Fibroblast of skin of right quadriceps (primary cell): ENCODE measurements at places on chromosomes 3 and 15.

DNA sequence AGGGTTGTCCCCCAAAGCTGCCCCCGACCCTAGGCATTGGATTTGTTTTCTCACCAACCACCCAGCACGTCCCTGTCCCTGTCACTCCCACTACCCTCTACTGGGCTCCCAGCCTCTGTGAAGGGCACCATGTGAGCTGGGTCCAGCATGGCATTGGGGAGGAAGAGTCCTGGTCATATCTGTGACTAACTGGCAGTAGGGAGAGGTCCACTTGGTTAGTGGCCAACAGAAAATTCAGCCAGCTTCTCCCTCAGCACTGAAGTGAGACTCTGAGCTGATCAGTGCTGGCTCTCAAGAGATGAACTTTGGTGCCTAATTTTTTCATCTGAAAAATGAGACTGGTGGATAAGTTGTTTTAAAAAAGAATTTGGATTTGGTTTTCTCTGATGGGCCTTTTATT is 11.3 kb upstream of the KIF23 start:
- DNase-seq, result no peak

- no peak for DNase-seq
Measured at GRCh38 chr3:11510356-11510755, 133.4 kb downstream of the VGLL4 start.

GRCh38 chr3:117979466-117979865 is 1055.2 kb downstream of the IGSF11 start:
- DNase-seq, result no peak

DNA sequence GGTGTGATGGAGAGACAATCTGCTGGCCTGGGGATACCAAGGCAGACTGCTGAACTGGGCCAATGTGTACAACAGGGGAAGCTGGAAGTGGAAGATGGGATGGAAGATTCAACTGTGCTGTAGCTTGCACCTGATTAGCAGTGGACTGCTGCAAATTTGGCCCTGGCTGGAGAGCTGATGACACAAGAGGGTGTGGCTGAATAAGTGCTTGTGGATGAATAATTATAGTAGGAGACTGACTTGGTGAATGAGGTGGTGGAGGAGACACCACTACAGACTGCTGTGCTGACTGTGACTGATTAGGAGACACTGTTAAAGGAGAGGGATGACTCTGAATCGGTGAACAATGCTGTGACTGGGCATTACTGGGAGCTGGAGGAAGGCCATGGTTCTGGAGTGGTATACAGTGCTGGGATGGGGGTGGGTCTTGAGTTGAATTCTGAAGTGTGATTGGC is 52.5 kb downstream of the PHC3 start:
- peak; percentile 10 for DNase-seq

GRCh38 chr15:52278636-52279367 is 16.8 kb downstream of the MYO5C start:
- DNase-seq, result no peak

DNA sequence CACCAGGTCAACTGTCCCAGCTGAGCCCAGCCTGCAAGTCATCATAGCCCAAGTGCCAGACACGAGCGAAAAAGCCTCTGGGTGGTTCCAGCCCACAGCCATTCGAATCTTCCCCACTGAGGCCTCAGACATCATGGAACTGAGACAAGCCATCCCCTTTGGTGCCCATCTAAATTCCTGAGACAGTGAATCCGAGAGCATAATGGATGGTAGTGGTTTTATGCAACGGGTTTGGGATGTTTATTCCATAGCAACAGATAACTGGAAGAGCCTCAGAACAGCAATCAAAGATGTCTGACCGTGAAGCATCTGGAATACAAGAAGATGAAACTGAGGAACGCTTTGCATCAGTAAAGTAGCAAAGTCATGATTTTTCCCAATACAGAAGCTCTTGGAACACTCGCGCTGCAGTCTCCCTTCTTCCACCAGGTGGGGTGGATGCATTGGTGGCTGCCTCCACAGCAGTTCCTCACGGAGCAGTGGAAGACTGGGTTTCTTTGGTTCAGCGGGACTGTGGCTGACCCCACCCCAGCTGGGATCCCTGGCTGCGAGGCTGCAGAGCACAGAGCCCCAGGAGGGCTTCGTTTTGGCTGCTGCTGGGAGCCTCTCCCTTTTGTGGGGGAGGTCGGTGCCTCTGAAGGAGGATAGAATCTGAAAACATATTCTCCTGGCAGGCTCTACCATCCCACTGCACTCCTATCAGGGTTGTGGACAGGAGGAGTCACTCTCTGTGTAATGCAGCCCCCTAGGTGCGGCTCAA is 26.4 kb upstream of the PDE8A start:
- peak; percentile 71 for DNase-seq
